ENCODE measurements at places on chromosomes 4 and X. TPM values are rescaled to one million over a fixed set of nuclear protein-coding genes. Genes with fewer than 3 reads are reported as not detected.

- no peaks in the 10 kb centered on the region for H3K36me3 ChIP-seq
- no peak for DNase-seq
- no peak overlapping the region for H3K27ac ChIP-seq
- no peaks in the 10 kb centered on the region for H3K4me1 ChIP-seq
- H3K27me3 ChIP-seq: no peaks in the 10 kb centered on the region
These were observed 1250.4 kb upstream of the IGFBP7 start for GRCh38 chr4:58360354-58361133.

DNA sequence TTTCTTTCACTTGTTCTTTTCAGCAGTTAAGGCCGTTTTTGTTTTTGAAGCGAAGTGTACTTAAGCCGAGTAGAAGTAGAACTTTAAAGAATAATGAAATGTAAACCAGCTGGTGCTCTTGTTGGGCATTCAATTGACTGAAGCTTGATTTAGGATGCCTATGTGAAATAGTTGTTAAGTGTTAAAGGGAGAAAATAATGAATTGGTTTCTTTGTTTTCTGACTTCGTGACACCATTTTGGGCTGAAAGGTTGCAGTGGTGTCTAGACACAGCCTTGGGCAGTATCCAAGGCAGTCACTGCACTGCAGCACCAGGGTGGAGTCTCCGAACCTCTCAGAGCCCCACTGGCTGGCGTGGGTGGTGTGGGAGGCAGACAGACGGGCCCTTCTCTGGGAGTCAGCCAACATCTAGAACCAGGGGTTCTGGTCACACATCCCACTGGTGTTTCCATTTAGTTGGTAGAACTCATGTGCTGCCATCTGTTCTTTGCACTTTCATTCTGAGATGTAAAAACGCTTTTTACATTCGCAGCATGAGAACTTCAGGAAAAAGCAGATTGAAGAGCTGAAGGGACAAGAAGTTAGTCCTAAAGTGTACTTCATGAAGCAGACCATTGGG lies 3.5 kb downstream of the UCHL1 start:
- DNase-seq: no peak
- no peaks in the 10 kb centered on the region for H3K27me3 ChIP-seq
- no peak overlapping the region for H3K4me3 ChIP-seq
- H3K27ac ChIP-seq: no peak overlapping the region

- H3K36me3 ChIP-seq: no peaks in the 10 kb centered on the region
- H3K4me1 ChIP-seq: no peaks in the 10 kb centered on the region
- no peak overlapping the region for H3K27ac ChIP-seq
- H3K4me3 ChIP-seq: no peak overlapping the region
These were observed 82.7 kb downstream of the MXRA5 start for GRCh38 chrX:3263681-3264126.

- no peak overlapping the region for H3K27ac ChIP-seq
- no peaks in the 10 kb centered on the region for H3K4me1 ChIP-seq
- peaks cover 3% of the 10 kb centered on the region for H3K36me3 ChIP-seq
- DNase-seq: no peak
These were observed 192.3 kb downstream of the AASDH start for GRCh38 chr4:56195025-56195424.

- H3K27me3 ChIP-seq: no peaks in the 10 kb centered on the region
- H3K27ac ChIP-seq: no peak overlapping the region
- DNase-seq: peak; percentile 14
- peaks cover 7% of the 10 kb centered on the region for H3K4me1 ChIP-seq
These were observed 22.9 kb downstream of the FAM184B start for GRCh38 chr4:17758485-17758884.

GRCh38 chr4:10184041-10184440 lies 67.4 kb upstream of the WDR1 start:
- no peak for DNase-seq
- H3K4me1 ChIP-seq: no peaks in the 10 kb centered on the region
- H3K36me3 ChIP-seq: no peaks in the 10 kb centered on the region
- H3K4me3 ChIP-seq: no peak overlapping the region
- no peak overlapping the region for H3K27ac ChIP-seq

DGAT2L6 gene
- total RNA-seq: not detected

DNA sequence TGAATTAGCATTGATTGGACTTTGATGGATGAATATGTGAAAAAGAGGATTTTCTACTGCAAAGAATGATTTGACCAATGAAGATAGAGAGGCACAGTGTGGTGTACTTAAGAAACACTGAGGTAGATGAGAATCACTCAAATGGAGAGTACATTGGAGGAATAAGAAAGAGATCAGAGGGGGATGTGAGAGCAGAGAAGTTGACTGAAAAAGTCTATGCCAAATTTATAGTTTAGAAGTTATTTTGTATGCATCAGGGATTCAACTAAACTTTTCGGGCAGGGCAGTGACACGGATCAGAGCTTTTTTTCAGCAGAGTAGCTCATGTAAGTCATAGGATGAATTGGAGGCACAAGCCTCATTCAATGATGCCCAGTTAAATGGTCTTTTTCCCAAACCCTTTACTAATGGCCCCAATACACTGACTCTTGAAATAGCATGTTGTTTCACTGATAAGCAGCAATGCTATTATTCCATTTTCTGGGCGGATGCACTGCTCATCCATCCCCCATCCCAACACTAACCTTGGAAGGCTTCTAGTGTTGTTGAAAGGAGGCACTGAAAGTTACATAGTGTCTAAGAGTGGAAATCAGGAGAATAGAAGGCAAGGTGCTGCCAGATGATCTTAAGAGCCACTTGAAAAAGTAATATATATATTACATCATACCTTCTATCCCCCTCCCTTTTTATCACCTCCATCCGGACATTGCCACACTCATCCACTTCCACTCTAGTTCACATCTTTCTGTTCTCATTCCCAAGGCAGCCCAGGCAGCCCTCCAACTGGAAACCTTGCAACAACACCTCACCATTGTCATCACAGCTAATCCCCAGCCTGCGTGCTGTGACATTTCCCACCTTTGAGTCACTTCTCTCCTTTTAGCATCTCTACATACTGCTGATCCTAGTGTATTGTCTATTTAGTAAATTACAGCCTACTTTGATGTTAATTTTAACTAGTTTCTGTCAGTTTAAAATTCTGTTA lies 46.1 kb downstream of the ARHGAP24 start:
- no peak overlapping the region for H3K27ac ChIP-seq
- H3K4me1 ChIP-seq: no peaks in the 10 kb centered on the region
- H3K27me3 ChIP-seq: no peaks in the 10 kb centered on the region
- H3K4me3 ChIP-seq: no peak overlapping the region
- no peak for DNase-seq
- no peaks in the 10 kb centered on the region for H3K36me3 ChIP-seq

TMSB15B gene
- total RNA-seq: 20.1 TPM

DNA sequence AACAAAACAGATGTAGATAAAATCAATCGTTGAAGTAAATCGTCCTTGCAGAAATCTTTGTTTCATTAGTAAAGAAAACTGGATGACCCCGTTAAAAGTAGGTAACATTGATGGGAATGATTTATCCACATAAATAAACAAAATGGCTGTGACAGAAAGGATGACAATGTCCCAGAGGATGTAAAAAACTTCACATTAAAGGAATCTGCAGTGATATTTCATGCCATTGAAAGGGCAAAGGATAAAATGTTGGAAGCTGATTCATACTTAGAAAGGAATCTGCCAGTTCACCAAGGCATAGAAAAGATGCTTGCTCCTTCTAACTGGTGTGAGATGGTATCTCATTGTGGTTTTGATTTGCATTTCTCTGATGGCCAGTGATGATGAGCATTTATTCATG lies 24.2 kb upstream of the EPGN start:
- no peak for DNase-seq
- H3K27ac ChIP-seq: no peak overlapping the region
- no peak overlapping the region for H3K4me3 ChIP-seq
- H3K36me3 ChIP-seq: no peaks in the 10 kb centered on the region
- no peaks in the 10 kb centered on the region for H3K4me1 ChIP-seq

DNA sequence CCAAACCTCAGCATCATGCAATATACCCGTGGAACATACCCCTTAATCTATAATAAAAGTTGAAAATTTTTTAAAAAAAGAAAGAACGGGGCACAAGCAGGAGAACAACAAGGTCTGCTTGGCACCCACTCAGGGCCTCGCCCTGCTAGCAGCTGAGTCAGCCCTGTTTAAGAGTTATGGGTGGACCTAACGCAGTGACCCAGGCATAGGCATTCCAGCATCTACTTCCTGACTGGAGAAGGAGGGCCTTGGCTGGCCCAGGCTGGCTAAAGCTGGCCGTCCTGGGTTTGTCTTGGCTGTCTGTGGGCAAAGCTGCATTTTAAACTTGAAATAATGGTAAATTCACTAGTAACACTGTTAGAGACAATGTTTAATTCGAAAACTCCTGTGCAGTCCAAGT lies 236.7 kb upstream of the PGRMC2 start:
- no peaks in the 10 kb centered on the region for H3K27me3 ChIP-seq
- no peaks in the 10 kb centered on the region for H3K36me3 ChIP-seq
- H3K4me1 ChIP-seq: peaks cover 3% of the 10 kb centered on the region
- no peak overlapping the region for H3K27ac ChIP-seq
- no peak for DNase-seq
- no peak overlapping the region for H3K4me3 ChIP-seq

GRCh38 chr4:7144374-7145290 lies 47.7 kb upstream of the SORCS2 start:
- H3K36me3 ChIP-seq: no peaks in the 10 kb centered on the region
- peaks cover 24% of the 10 kb centered on the region for H3K4me1 ChIP-seq
- H3K27ac ChIP-seq: no peak overlapping the region
- no peaks in the 10 kb centered on the region for H3K27me3 ChIP-seq

RAP1GDS1 gene
- total RNA-seq: 67.3 TPM

- peak overlapping the region; percentile 73 for H3K27ac ChIP-seq
- H3K4me1 ChIP-seq: peaks cover 13% of the 10 kb centered on the region
- H3K4me3 ChIP-seq: peak overlapping the region; percentile 94
- peaks cover 32% of the 10 kb centered on the region for H3K36me3 ChIP-seq
- H3K27me3 ChIP-seq: no peaks in the 10 kb centered on the region
- DNase-seq: no peak
These were observed 540 bp downstream of the ZNF721 start for GRCh38 chr4:498328-498904.

ADAMTS3 gene
- 5.8 TPM for total RNA-seq

- peaks cover 59% of the 10 kb centered on the region for H3K4me1 ChIP-seq
- no peak overlapping the region for H3K27ac ChIP-seq
- H3K4me3 ChIP-seq: no peak overlapping the region
- H3K27me3 ChIP-seq: no peaks in the 10 kb centered on the region
- peaks cover 11% of the 10 kb centered on the region for H3K36me3 ChIP-seq
- DNase-seq: no peak
These were observed 103.7 kb downstream of the PSAPL1 start for GRCh38 chr4:7330811-7331681.

DNA sequence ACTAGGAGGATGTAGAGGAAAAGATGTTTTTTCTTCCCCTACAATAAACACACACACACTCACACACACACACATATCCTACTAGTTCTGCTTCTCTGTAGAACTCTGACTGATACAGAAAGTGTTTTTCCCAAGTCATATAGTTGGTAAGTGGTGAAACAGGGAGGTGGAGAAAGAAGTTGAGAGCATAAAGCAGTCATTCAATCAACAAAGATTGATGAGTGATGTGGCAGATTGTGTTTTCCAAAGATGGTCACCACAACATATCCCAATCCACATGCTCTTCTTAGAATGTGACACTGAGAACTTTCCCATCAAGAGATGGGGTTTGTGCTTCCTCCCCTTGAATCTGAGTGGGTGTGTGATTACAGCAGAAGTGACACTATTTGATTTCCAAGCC lies 123.4 kb upstream of the ATP6AP2 start:
- H3K4me1 ChIP-seq: peaks cover 11% of the 10 kb centered on the region
- no peak overlapping the region for H3K4me3 ChIP-seq
- no peak overlapping the region for H3K27ac ChIP-seq
- no peak for DNase-seq

LPAR4 gene
- total RNA-seq: 12.1 TPM

GRCh38 chrX:24014388-24015018 lies 12.5 kb downstream of the KLHL15 start:
- no peaks in the 10 kb centered on the region for H3K4me1 ChIP-seq
- peaks cover 2% of the 10 kb centered on the region for H3K36me3 ChIP-seq
- no peak for DNase-seq
- no peak overlapping the region for H3K27ac ChIP-seq
- H3K27me3 ChIP-seq: peaks cover 19% of the 10 kb centered on the region

Data from spinal cord (tissue), 10 donors.